Activated T-helper 1 cell treated with Interleukin-2 at 50 U/mL for 16 hours (primary cell): ENCODE measurements at places on chromosomes 3 and 15.

DNA sequence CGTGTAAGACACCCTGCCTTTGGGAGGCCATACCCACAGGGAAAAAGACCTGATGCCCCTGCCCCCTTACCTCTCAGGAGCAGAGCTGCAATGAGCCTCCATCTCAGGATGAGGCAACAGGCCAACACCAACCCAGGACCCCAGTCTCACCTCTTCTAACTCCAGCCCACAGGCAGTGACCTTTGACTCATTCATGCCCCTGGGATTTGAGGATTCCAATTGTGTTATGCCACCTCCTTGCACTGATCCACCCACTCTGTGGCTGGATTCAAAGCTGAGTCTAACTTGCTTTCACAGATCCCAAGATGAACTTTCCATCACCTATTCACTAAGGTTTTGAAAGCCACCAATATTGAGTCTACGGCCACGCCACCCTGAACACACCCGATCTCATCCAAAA, 64.7 kb downstream of the MINAR1 start:
- no peak for DNase-seq

GRCh38 chr15:64930019-64930652, 18.4 kb downstream of the ANKDD1A start:
- no peak for DNase-seq

DNA sequence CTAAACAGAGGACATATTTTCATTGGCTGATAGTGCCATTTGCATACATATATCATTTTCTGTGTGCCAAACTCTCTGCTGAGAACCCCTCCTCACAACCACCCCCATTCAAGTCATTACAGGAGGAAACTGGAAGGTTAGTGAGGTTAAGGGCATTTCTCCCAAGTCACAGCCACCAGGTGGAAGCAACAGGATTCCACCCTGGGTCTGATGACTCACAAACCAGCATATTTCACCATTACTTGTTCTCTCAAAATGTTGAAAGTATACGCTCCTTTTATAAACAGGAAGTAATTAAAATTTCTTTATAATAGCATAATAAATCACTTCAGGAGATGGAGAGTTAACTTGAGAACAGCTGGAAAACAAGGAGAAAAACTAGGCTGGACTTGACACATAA, 398.6 kb upstream of the WNT5A start:
- DNase-seq, result no peak

- DNase-seq, result no peak
Observed at GRCh38 chr3:85003479-85003878, 44.7 kb downstream of the CADM2 start.

DNA sequence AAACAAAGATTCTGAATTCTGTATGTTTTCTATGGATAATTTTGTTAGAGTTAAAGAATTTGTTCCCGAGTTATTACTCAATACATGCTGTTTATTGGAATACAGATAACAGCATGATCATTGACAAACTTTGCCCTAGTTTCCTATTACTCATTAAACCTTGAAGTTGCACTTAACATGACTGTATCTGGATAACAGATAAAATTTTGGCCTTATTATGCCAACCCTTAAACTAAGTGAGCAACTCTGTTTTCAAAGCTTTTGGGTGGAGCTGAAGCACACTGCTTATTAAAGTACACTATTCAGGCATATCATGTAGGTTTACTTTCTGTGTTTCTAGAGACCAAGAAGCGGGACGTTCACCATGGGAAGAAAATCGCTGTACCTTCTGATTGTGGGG, at the start of gene AADAC:
TSS of gene AADAC (plus strand) at position 318 of the 400 bp plus-strand sequence. CDS start at position 365, 47 bp downstream.
- no peak for DNase-seq

GRCh38 chr3:95246413-95246812, 1183.6 kb downstream of the NSUN3 start:
- no peak for DNase-seq

DNA sequence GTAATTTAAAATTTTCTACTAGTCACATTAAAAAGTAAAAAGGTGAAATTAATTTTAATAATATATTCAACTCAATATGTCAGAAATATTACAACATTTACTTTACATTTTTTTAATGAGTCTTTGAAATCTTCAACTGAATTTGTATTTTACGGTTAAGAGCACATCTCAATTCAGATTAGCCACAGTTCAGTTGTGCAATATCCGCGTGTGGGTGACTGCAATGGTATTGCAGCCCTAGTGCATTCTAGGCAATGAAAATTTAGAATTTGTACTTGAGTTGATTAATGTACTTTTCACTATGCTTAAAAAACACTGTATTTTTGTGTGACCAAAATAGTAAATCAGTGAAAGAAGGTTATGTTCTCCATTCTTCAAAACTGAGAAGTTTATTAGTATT, 57.3 kb downstream of the CEP63 start:
- DNase-seq, result no peak

DNA sequence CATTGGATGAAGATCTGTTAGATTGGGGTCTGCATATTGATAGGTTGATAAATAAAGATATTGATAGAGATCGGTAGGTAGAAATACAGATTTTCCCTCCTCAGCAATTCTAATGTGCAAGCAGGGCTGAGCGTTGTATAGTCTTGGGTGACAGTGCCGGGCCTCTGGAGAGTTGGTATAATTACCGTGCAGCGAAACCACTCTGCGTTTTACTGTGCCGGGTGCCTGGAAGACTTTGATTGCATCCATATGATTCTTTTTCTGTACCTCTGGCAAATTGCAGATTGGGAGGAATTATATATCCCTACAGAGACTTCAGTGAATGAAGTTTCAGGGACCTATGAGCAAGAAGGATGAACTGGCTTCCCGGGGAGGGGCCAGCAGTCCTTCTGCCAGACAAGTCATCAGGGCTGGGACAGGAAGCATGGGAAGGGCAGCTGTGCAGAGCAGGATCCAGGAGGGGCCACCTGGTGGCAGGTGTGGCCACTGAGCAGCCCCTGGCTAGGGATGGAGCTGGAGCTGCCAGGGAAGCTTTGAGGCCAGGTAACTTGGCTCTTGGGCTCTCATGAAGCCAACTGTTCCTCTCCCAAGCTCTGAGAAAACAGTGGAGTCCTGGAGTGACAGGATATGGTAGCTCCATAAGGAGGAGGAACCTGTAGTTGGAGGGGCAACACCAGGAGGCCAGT, 132.5 kb downstream of the APBA2 start:
- DNase-seq, result no peak

DNA sequence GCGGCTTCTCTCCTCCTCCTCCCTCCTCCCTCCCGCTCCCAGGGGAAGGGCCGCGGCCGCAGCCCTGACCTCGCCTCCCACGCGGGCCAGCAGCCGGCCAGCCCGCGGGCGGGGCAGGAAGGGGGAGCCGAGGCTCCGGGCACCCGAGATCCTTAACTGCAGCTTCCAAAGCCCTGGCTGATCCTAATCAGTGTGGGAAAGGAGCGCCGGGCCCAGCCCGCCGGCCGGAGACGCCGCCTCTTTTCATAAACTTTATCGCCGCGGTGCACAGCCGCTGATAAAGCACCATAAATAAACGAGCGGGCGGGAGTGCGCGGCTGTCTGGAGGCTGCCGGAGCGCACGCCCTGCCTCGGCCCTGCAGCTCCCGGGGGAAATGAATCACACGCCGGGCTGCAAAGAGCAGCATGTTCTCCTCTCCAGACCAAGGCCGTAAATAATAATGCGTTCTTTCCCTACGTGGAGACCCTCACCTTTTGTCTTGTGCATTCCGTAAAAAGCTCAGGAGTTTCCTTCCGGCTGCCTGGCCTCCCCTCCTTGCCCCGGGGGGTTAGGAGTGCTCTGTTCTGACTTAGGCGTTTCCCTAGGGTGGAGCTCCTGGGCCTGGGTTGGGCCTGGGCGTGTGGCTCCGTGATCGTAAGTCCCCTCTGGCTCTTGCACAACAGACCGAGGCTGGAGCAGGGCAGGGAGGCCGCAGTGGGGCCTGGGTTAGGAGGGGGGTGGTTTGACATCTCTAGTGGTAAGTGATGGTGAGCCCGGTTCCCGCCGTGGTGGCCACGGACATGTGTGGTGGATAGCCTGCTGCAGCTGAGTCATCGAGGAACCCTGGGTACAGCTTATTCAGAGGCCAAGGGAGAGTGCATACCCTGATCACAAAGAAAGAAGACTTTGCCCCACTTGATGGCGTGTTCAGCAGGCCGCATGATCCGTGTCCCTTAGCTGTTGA, 132.6 kb upstream of the HES1 start:
- no peak for DNase-seq

DNA sequence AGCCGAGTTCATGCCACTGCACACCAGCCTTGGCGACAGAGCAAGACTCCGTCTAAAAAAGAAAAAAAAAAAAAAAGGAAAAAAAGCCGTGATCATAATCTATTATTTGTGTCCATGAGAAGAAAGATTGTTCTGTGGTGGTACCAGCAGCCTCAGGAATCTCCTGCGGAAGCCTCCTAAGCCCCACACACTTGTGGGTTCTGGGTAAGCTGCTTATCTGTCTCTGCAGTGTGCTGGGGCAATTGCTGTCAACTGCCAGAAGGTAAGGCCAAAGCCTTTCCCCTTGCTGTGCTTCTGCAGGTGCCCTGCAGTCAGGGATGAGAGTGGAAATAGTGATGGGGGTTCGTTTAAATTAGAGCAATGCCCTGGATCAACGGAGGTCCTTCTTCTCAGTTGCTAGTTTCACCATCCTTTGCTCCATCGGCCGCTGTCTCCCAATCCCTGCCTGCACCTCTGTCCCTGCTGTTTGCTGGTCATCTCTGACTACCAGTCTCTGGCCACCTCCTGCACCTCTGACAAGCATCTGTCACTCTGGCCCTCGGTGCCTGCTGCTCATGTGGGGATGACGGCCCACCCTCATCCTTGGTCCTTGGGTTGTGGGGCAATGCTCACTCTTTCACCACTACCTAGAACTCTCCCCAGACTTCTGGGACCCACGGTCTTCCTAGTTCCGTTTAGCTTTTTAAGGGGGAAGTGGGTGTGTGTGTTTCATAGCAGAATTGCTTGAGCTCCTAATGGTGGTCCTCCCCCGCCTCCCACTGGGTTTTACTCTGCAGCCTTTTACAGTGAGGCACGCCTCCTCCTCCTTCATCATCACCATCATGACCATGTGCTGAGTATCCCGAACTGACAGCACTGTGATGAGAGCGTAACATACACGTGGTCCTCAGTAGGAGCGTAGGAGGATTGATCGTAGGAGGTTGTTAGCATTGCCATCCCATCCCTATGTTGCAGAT, 25.5 kb downstream of the CHRD start:
- no peak for DNase-seq

DNA sequence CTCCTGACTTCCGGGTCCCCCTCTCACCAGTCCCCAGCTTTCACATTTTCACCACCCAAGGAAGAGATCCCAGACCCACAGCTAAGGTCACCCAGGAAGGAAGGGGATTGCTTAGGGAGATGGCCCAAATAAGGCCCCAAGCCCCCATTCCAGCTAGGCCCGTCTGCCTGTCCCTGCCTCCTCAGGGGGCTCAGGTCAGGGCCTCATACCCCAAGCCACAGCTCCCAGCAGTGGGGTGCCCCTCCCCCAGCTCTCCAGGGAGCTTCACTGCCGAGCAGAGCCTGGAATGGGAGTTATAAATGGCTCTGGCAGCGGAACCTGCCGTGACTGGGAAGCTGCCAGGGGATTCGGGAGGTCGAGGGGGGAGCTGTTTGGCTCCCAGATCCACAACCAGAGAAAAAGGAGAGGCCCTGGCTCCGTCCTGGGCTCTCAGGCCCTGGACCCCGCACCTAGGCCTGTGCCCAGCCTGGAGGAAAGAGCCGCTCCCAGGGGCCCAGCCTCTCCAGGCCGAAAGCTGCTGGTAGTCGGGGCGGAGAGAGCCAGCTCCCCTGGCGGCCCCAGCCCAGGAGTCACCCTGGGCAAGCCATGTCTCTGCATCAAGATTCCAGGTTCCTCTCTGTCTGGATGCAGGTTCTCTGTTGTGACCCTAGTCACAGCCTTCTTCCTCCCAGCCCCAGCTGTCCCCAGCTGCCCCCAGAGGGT, 550 bp downstream of the CCDC9B start:
- no peak for DNase-seq

GRCh38 chr3:138065949-138066348, 49.5 kb downstream of the DZIP1L start:
- DNase-seq, result no peak

- no peak for DNase-seq
Observed at GRCh38 chr3:95567346-95567745, 1247.0 kb upstream of the EPHA6 start.

GRCh38 chr3:280681-281080, 84.1 kb downstream of the CHL1 start:
- DNase-seq, result no peak

DNA sequence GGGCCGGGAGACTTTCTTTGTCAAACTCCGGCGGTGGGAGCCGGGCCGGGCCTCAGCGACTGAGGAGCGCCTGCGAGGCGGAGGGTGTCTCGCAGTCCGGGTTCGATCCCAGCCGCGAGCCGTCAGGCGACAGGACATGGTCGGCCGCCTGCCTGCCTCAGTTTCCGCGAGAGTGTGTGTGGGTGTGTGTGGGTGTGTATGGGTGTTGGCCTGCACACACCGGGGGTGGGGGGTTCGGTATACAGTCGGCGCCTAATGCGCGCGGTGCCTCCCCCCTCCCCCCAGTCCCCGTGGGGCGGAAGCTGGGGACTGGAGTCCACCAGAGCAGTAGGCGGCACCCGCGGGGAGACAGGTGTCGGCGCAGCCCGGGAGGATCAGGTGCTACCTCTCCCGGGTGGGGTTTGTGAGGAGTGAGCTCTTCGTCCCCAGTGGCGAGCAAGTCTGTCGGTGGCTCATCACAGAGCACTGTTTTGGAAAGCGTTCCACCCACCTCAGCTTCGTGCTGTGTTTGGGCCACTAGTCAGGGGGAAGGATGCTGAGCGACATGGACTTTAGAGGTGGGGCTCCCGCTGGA, 246.3 kb downstream of the GOLGA6L6 start:
- no peak for DNase-seq

DNA sequence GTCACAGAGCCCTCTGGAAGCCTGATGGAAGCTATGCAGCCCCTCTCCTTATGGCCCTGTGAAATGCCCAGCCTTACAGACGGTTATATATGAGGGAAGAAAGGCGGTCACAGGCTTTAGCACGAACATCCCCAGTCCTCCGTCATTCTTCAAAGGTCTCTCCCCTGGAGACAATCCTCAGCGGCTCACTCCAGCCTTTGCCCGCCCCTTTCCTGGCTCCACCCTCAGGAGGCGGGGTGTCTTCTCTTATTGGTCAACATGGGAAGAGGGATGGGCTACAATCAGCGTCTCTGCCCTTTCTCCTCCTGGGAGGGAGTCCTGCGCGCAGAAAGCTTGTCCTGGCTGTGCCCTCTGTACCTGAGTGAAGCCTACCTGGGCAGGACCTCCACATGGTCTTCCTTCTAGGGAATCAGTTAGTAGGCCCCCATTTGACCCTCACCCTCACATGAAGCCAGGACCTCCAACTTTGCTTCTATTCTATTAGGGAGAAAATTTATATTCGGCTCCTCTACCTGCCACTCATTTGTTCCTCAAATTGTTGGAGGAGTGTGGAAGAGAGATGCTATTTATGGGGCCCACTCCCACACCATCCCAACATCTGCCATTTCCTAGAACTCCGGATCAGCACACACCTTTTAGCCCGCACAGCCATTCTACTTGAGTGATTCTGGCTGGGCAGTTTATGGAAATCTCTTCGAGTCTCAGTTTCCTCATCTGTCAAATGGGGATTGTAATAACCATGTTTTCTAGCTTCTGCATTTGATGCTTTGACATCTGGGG, 112.9 kb upstream of the SLC6A11 start:
- DNase-seq, result no peak

DNA sequence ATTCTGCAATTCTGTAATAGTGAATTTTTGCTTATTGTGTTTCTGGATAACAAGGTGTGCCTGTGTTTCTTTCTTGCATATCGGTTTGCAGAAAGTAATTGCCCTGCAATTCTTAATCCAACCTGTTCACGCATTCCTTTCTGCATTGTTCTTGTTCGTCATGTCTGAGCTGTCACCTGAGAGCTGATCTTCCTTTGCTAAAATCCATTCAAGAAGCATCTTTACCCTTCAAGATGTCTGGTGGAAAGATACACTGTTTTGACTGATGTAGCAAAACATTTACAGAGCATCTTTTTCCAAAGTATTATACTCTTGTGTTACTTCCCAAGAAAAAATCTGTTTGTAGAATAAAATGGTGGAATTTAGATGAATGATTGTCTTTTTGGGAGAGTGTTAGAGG, 159.0 kb upstream of the WNT5A start:
- no peak for DNase-seq
